Caki2 (cell line): ENCODE measurements at places on chromosomes 7 and 10. TPM values are rescaled to one million over a fixed set of nuclear protein-coding genes. Genes with fewer than 3 reads are reported as not detected.

GUSB gene
- 193 and 207 TPM in 2 replicates for total RNA-seq

DRGX gene
- total RNA-seq: not detected in 2 replicates

TDRD1 gene
- not detected in 2 replicates for total RNA-seq

LRRC17 gene
- 1.5 TPM in 1 of 2 replicates, not detected in the other for total RNA-seq

FAM131B gene
- total RNA-seq: 0.03 TPM in 1 of 2 replicates, not detected in the other

FMC1 gene
- total RNA-seq: 15.9 and 48.3 TPM in 2 replicates

HMX3 gene
- total RNA-seq: not detected in 2 replicates

CCL24 gene
- not detected in 2 replicates for total RNA-seq

RGR gene
- not detected in 2 replicates for total RNA-seq

KNDC1 gene
- 0.90 and 1.1 TPM in 2 replicates for total RNA-seq

MPP7 gene
- total RNA-seq: 1.8 TPM in 1 of 2 replicates, not detected in the other

DLD gene
- total RNA-seq: 8.1 and 35.6 TPM in 2 replicates

PRR15 gene
- total RNA-seq: 4.2 and 12.7 TPM in 2 replicates
